Thyroid gland (tissue), 4 donors: ENCODE measurements at places on chromosomes 2 and 18.

DNA sequence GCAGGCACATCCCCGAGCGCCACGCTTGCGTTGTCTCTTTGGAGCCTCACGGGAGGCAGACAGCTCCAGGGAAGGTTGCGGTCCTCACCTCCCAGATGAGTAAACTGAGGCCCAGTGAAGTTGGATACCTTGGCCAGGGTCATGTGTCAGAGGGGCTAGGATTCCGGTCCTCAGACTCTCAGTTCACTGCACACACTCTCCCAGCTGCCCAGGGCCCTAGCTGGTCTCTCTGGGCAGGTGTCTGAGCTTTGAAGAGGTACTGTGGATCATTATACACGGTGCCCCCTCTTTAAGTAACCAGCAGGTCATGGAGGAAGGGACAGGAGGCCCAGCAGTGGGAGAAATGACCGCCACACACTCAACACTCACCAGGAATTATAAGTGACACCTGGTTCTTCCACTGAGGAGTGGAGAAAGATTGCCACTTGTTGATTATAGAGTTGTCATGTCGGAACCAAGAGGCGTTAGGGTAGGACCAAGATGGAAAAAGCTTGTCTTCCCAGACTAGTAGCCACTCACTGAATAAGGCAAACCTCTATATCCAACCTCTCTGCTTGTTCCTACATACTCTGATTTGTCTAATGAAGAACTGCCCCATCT is 588 bp downstream of the TMEM214 start:
- peaks cover 35% of the 10 kb centered on the region for H3K36me3 ChIP-seq
- peak overlapping the region; percentile 98 for H3K4me3 ChIP-seq
- DNase-seq, result no peak
- H3K27ac ChIP-seq, result peak overlapping the region; percentile 66
- H3K4me1 ChIP-seq, result peaks cover 21% of the 10 kb centered on the region

GRCh38 chr18:58139459-58140386 is 95.7 kb downstream of the NEDD4L start:
- H3K27me3 ChIP-seq, result no peaks in the 10 kb centered on the region
- H3K4me1 ChIP-seq, result peaks cover 18% of the 10 kb centered on the region
- H3K36me3 ChIP-seq, result no peaks in the 10 kb centered on the region
- H3K4me3 ChIP-seq, result no peak overlapping the region
- DNase-seq, result no peak

DNA sequence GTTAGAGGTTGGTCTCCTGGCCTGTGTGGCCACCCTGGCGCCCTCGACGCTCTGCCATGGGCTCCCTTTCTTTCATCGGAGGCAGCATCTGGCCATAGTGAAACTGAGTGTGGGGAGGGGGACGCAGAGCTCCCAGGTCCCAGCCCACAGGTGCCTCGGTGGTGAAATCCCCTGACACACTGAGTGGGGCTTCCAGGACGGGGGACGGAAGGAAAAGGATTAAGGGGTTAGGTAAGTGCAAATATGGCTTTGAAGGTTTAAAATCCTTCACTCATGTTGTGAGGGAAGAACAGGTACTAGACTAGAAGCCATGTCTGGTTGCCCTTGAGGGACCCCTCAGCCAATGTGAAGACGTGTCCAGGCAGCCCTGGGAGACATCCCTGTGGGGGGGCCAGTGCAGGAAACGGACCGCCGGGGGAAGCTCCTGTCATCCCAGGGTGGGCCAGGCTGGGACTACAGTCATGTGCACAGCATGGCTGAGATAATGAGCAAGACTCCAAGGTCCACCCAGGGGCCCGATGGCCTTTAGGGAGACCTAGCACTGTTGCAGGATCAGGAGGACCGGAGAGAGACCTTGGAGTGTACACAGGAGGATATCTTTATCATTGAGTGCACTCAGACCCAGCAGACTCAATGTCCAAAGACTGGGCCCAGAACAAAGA is 36.3 kb downstream of the RTP5 start:
- H3K4me3 ChIP-seq, result no peak overlapping the region
- H3K36me3 ChIP-seq, result no peaks in the 10 kb centered on the region
- DNase-seq, result no peak
- peaks cover 20% of the 10 kb centered on the region for H3K4me1 ChIP-seq

GRCh38 chr2:181991171-181991885 is 5.7 kb downstream of the PPP1R1C start:
- H3K27ac ChIP-seq, result no peak overlapping the region
- H3K36me3 ChIP-seq, result no peaks in the 10 kb centered on the region
- H3K4me3 ChIP-seq, result no peak overlapping the region

DNA sequence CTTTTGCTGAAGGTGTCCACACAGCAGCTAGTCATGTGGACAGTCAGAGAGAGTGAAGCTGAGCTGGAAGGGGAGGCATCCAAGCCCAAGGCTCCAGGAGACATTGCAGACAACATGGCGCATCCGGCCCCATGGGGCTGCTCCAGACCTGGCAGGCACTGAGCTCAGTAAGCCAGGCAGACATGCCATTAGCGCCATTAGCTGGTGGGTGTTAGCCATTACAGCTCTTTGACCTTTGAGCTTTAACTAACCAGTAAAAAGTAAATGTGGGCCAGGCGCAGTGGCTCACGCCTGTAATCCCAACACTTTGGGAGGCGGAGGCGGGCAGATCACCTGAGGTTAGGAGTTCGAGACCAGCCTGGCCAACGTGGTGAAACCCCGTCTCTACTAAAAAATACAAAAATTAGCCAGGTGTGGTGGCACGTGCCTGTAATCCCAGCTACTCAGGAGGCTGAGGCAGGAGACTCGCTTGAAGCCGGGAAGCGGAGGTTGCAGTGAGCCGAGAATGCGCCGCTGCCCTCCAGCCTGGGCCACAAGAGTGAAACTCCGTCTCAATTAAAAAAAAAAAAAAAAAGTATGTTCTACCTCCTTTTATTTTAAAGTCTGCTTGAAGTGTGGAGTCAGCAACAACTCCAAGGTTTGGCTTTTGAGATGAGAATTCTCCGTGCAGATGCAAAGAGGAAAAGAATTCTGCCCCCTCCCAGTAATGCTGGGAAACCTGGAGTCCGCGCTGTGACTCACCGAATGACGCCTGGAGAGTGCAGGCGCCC is 69.4 kb downstream of the TWSG1 start:
- no peak for DNase-seq
- H3K27me3 ChIP-seq, result no peaks in the 10 kb centered on the region
- no peaks in the 10 kb centered on the region for H3K36me3 ChIP-seq
- H3K27ac ChIP-seq, result no peak overlapping the region

DNA sequence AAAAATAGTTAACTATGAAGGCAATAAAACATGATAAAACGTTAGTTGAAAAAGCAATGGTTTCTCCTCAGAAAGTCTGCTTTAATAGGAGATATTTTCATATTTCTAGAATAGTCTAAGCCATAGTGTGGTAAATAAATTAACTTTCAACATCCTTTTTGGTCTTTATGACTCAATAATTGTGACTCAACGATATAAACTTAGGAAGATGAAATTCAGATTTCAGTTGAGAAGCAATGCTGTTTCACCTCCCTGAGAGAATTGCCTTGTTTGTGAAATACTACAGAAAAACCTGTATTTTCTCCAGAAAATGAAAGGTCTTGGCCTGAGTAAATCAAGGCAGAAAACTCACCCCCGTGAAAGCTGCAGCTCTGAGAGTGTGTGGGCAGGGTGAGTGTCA is 166.9 kb downstream of the ETAA1 start:
- H3K27me3 ChIP-seq, result no peaks in the 10 kb centered on the region
- no peak for DNase-seq
- no peak overlapping the region for H3K27ac ChIP-seq
- no peak overlapping the region for H3K4me3 ChIP-seq
- H3K4me1 ChIP-seq, result no peaks in the 10 kb centered on the region
- no peaks in the 10 kb centered on the region for H3K36me3 ChIP-seq

- H3K27me3 ChIP-seq, result no peaks in the 10 kb centered on the region
- peaks cover 70% of the 10 kb centered on the region for H3K4me1 ChIP-seq
- H3K4me3 ChIP-seq, result no peak overlapping the region
- peak overlapping the region; percentile 15 for H3K27ac ChIP-seq
- H3K36me3 ChIP-seq, result no peaks in the 10 kb centered on the region
Observed at GRCh38 chr2:72137498-72138010, 10.1 kb downstream of the CYP26B1 start.

- H3K27me3 ChIP-seq, result no peaks in the 10 kb centered on the region
- H3K4me1 ChIP-seq, result no peaks in the 10 kb centered on the region
- H3K4me3 ChIP-seq, result no peak overlapping the region
- H3K27ac ChIP-seq, result no peak overlapping the region
- no peaks in the 10 kb centered on the region for H3K36me3 ChIP-seq
- no peak for DNase-seq
Observed at GRCh38 chr18:50231621-50232020, 34.7 kb downstream of the CFAP53 start.

- H3K36me3 ChIP-seq, result no peaks in the 10 kb centered on the region
- peak overlapping the region; percentile 98 for H3K27ac ChIP-seq
- no peaks in the 10 kb centered on the region for H3K27me3 ChIP-seq
- peaks cover 39% of the 10 kb centered on the region for H3K4me1 ChIP-seq
Observed at GRCh38 chr2:26245231-26245732, 543 bp downstream of the HADHB start.

- H3K36me3 ChIP-seq, result no peaks in the 10 kb centered on the region
- DNase-seq, result no peak
- H3K4me1 ChIP-seq, result no peaks in the 10 kb centered on the region
- no peak overlapping the region for H3K4me3 ChIP-seq
Observed at GRCh38 chr2:16296331-16297250, 356.2 kb downstream of the MYCN start.
